ENCODE measurements at places on chromosomes 5 and 9.

- no peak for DNase-seq
Measured at GRCh38 chr5:96377167-96377566, 55.9 kb downstream of the PCSK1 start.

DNA sequence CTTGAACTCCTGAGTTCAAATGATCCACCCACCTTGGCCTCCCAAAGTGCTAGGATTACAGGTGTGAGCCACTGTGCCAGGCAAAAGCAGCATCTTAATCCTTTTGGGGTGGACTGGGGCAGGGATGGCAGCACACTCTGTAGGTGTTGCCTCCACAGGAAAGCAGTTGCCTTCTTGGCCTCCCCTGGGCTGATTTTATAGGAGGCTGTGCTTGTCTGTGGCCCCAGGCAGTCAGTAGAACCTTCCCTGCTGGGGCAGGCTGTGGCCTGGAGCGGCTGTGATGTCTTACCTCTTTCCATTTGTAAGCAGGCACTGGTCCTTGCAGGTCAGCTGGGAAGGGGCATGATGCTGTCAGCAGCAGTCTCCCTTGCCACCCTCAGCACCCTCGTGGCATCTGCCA is 49.8 kb downstream of the PRRC2B start:
- no peak for DNase-seq

DNA sequence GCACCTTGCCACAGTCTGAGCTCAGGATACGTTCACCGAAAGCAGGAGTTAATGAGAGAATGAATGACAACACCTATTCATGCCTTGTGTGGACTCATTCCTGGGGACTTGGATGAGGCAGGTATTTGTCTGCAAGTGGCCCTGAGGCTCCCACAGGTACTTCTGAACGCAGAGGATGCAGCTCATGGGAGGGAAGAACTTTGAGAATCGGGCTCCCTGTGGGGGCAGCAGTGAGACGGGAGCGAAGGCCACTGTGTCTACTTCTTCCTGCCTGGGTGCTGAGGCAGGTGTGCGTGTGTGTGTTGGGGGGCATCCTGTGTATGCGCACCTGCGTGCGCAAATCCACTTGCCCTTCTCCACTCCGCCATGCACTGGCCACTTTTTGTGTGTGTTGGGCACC is 42.2 kb downstream of the PTPN3 start:
- peak; percentile 9 for DNase-seq

- DNase-seq: no peak
Measured at GRCh38 chr5:54832045-54832444, 153.3 kb downstream of the ESM1 start.

DNA sequence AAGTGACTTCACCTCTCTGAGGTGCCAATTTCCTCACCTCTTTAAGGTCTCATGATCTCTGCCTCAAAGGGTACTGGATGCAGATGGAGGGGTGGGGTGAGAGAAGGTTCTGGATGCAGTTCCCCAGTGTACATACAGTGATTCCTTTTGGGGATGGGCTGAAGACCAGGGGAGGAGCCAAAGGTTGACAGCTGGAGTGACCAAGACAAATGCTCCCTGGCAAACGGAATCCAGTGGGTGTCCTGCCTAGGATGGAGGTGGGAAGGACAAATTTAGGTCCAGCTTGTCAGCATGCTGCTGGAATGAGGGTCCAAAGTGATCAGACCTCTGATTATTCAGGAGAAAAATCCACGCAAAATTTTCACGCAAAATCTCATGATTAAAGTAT is 7.3 kb upstream of the LMX1B start:
- no peak for DNase-seq

- DNase-seq: peak; percentile 79
Measured at GRCh38 chr9:14846871-14847311, 63.3 kb downstream of the FREM1 start.

- DNase-seq: no peak
Measured at GRCh38 chr9:124015661-124016131, 4.1 kb downstream of the LHX2 start.

- no peak for DNase-seq
Measured at GRCh38 chr5:118461436-118461835, 526.9 kb downstream of the DTWD2 start.

DNA sequence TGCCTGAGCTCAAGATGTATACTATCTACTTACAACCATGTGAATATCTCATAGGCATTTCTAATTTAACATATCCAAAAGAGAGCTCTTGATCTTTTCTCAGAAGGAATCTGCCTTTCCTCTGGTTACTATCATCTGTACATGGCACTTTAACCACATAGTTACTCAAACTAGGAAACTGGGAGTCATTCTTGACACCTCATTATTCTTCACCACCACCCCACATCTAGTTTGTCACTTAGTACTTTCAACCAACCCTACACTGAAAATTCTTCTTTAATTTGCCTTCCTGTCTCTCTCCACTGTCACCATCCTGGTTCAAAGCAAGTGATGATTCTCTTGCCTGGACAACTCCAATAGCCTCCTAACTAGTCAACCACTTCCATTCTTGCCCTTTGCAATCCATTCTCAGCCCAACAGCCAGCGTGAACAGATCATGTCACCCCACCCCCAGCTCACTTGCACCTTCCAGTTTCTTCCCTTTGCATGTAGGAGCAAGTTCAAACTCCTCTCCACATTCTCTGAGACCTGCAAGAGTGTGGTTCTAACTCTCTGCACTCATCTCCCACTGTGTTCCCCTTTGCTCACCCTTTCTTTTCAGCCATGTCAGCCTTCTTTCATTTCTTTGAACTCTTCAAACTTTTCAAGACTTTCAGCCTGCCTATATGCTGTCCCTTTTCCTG is 17.3 kb upstream of the SMAD5 start:
- DNase-seq: no peak

GRCh38 chr5:141522301-141522700 is 33.4 kb downstream of the PCDHGC5 start:
- DNase-seq: no peak

DNA sequence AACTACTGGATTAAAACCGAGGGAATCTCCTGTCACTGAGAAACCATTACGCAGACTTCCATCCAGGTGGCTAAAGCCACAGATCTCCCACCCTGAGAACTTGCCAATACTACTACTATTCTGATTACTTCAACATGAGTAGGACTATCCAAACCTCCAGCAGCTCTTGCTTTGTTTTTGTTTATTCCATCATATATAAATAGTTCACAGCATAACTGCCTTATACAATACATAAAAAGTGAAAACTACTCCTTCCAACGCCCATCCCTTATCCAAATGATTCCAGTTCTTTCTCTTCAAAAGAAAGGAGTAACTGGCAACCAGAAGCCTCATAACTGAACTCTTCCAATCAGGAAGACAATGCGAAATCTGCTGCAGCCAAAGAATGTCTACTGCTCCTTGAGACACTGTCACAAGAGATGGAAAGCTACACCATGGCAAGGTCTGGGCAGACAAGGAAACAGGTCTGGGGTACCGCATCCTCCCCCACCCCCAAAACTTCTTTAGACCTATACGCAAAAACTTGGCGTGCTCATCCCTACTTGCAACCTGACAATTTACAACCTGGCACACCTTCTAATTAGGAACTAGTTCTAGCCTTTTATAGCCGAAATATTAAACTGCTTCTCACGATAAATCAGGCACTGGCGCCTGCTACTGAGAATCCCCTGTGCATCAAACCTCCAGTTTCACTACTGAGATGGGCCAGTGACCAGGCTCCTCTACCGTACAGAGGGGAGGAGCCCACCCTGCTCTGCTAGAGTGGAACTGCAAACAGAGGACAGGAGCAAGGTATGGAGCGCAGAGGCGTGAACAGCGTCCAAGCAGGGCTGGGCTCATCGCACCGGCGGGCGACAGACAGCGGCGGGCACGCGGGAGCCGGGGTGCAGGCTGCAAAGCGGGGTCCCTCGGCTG is 986 bp downstream of the PLPP1 start:
- peak; percentile 68 for DNase-seq

- no peak for DNase-seq
Measured at GRCh38 chr5:113085880-113086409, 109.3 kb downstream of the DCP2 start.

DNA sequence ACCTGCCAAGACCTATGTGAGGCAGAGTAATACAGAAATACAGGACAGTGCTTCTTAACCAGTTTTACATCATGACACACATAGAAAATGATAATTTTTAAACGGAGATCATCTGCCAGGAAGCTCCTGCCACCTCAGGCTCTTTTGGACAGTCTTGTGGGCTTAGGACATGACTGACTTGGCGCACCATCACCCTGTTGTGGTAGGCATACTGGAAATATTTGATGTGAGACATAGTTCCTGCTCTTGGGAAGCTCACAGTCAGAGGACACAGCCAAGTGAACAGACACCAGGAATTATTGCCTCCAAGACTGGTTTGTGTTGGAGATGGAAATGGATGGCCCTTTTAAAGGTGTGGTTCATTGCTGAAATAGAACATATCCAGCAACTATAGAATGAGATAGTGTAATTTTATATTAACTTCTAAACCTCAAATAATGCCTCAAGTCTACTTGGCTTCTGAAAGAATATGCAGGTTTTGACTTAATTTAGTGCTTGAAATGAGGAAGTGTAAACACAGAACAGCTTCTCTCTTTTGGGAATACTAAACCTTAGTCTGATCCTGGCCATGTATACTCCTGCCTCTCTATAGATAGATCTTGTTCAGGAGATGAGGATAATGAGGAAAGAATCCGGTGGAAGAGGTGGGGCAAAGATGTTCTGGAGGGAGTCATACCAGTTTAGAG is 19.7 kb downstream of the CPEB4 start:
- DNase-seq: no peak

DNA sequence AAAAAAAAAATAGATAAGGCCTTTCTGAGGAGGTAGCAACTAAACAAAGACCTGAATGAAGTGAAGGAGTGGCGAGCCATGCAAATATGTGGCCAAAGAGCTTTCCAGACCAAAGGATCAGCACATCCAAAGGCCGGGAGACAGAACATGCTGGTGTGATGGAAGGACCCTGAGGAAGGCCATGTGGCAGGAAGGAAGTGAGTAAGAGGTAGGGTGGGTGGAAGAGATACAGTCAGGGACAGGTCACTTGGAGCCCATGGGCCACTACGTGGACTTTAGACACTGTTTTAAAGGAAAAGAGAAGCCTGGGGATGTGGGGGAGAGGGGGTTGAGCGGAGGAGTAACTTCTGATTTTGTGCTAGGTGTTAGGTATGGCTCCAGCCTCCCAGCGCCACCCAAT is 31.3 kb downstream of the SPRY4 start:
- DNase-seq: no peak

- DNase-seq: no peak
Measured at GRCh38 chr9:38309324-38310195, 82.9 kb upstream of the ALDH1B1 start.

- DNase-seq: no peak
Measured at GRCh38 chr5:160359816-160360215, 10.6 kb downstream of the C1QTNF2 start.

- no peak for DNase-seq
Measured at GRCh38 chr9:34431667-34432066, 26.7 kb downstream of the FAM219A start.

DNA sequence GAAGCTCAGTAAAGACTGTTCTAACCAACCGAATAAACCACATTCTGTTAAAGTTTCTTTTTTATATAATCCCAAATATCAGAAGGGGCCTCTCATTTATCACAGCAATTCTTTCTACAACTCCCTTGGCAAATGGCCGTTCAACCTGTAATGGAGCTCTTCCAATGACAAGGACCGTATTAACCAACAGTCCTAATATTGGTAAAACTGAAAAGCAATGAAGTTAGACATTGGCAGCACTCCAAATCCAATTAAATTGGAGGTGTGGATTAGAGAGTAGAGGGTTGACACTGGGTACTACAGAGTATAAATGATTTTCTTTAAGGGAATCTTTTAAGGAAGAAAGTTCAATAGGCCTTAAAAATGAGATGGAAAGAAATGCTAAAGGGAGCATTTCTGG is 842 bp downstream of the TMED7 start:
- DNase-seq: no peak

GRCh38 chr5:1201327-1202025 is at the start of gene SLC6A19:
SLC6A19 (plus strand) TSS chr5:1201595; CDS start chr5:1201651, 56 bp downstream.
- no peak for DNase-seq

GRCh38 chr5:90855296-90856010 is 296.9 kb downstream of the ADGRV1 start:
- no peak for DNase-seq

- no peak for DNase-seq
Measured at GRCh38 chr9:114478459-114478858, 26.8 kb downstream of the WHRN start.

GRCh38 chr9:35114840-35115628 is 628 bp downstream of the ATOSB start:
- DNase-seq: peak; percentile 70

GRCh38 chr5:191949-192690 is 825 bp downstream of the LRRC14B start:
- no peak for DNase-seq

DNA sequence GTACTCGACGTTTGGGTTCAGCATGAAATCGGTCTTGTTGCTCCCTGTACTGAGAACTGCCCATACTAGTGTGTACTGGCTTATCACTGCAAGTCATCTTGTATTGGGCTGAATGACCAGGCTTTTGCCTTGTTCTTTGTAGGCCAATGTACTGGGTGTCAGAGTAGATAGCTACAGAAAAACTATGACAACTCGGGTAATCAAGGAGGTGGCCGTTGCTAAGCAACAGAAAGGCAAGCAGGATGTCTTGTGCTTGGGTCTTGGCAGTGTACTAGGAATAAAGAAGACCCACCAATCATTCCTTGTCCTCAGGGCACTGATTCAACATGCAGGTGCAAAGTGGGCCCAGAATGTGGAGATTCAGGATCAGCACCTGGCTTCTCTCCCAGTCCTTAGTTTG is 11.9 kb upstream of the SHISAL2B start:
- no peak for DNase-seq

DNA sequence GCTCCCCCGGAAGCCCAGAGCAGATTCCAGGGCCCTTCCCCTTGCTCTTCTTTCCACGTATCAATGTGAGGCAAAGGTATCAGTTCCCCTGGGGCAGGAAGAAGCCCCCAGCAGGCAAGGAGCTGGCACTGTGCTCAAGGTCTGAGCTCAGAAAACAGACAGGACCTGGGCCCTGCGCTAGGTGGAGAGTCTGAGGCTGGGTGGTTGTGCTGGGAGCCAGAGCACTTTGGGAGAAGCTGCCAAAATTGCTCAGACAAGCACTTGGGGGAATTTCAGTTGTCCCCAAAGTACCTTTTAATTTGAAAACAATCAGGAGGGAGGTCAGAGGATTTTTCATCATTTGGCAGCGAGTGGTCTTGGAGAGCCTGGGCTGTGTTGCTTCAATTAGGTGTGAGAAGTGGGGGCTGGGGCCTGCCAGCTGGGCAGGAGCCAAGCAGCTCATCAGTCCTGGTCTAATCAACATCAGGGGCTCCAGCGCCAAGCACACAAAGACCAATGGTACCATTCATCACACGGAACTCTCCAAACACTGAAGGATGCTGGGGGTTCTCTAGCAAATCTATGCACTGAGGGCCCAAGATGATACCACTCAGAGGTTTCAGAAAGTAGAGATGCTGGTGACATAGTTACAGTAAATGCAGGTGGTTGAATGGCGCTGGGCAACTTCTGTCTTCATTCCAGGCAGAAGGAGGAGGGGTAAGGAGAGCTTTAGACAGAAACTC is 176.5 kb downstream of the SNX18 start:
- no peak for DNase-seq

- DNase-seq: no peak
Measured at GRCh38 chr9:20636888-20637440, 14.7 kb upstream of the MLLT3 start.

GRCh38 chr9:3848445-3849114 is 322.8 kb upstream of the RFX3 start:
- DNase-seq: no peak

GRCh38 chr5:139342423-139342723 is 719 bp downstream of the PAIP2 start:
- DNase-seq: no peak

GRCh38 chr5:84794486-84795035 is 409.9 kb upstream of the EDIL3 start:
- DNase-seq: no peak

GRCh38 chr5:17399931-17400330 is 98.1 kb upstream of the TAF11L2 start:
- no peak for DNase-seq

Data from activated CD8-positive, alpha-beta T cell treated with anti-CD3 and anti-CD28 coated beads for 36 hours (primary cell).